Natural killer cell treated with Interleukin-12 subunit alpha and Interleukin-12 subunit beta and Interleukin-15 and Interleukin-18, amount 100 ng/mL, for 72 hours (primary cell): ENCODE measurements at places on chromosomes 5 and 9. TPM values are rescaled to one million over a fixed set of nuclear protein-coding genes. Genes with fewer than 3 reads are reported as not detected.

- H3K4me3 ChIP-seq, result no peak overlapping the region
- DNase-seq, result no peak
- H3K36me3 ChIP-seq, result no peaks in the 10 kb centered on the region
These were observed 95.7 kb downstream of the ANKH start for GRCh38 chr5:14775857-14776256.

DNA sequence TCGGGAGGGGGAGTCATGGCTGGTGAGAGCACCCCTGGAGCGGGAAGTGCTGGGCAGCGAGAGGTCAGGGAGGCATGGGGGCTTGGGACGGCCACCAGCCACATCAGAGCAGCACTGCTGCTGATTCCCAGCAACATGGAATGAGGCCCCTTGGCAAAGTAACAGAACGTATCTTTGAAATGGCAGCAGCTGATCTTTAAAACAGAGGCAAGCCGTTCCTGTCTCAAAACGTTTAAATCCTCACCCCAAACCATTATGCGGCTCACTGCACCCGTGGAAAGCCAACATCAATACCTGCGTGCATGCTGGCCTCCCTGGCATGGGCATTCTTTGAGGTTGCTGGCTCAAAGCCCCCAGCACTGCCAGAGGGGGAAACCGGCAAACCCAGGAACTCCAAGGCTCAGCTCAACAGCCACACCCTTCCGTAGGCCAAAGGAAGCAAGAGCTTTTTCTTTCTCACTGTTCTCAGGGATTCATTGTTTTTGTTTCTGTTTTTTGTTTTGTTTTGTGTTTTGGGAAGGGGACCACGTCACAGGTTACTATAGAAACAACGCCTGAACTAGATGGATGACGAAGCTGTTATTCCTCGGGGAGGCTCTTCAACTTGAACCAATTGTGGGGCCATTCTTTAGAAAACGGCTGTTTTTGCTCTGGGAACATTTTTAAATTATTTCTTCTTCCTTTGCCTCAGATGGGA lies 28.1 kb upstream of the OBP2B start:
- DNase-seq, result no peak
- H3K27me3 ChIP-seq, result peaks cover 3% of the 10 kb centered on the region
- H3K4me3 ChIP-seq, result no peak overlapping the region
- no peak overlapping the region for H3K27ac ChIP-seq
- no peaks in the 10 kb centered on the region for H3K4me1 ChIP-seq
- no peaks in the 10 kb centered on the region for H3K36me3 ChIP-seq

DNA sequence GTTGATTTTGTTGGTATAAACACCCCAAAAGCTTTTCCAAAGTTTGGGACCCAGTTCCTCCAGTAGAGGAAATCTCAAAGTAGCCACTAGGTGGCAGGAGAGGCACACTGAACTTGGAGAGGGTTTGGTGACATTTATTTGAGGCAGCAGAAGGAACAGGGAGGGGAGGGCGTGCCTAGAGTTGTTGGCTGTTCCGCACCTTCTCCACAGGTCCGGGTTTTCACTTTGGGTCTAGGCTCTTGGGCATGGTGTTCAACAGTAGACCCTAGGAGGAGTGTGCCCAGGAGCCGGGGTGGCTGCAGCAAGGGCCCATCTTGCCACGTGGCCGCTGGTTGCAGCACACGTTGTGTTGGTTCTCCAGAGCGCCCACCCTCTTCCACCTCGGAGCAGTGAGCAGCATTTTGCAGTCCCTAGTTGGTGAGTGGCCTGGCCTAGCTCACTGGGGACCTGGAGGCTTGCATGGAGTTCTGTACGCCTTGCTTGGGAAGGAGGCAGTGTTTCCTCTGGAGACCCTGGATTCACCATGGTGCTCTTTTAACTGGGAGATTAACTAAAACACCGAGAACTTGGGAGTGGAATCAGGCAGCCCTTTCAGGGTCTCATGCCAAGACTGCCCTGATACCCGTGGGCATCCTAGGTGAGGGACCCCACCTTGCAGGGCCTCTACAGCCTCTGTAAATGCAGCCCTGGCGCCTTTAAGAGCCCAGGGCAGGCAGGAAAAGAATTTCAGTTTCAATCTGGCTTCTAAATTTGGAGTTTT lies 28.2 kb downstream of the PTPA start:
- H3K36me3 ChIP-seq, result no peaks in the 10 kb centered on the region
- H3K27ac ChIP-seq, result peak overlapping the region; percentile 94
- H3K27me3 ChIP-seq, result no peaks in the 10 kb centered on the region
- peak; percentile 75 for DNase-seq
- peak overlapping the region; percentile 86 for H3K4me3 ChIP-seq
- peaks cover 31% of the 10 kb centered on the region for H3K4me1 ChIP-seq

Gene GFI1B
- total RNA-seq, result not detected

Gene ECSCR
- not detected for total RNA-seq
